ENCODE measurements at places on chromosomes 2 and 18.

DNA sequence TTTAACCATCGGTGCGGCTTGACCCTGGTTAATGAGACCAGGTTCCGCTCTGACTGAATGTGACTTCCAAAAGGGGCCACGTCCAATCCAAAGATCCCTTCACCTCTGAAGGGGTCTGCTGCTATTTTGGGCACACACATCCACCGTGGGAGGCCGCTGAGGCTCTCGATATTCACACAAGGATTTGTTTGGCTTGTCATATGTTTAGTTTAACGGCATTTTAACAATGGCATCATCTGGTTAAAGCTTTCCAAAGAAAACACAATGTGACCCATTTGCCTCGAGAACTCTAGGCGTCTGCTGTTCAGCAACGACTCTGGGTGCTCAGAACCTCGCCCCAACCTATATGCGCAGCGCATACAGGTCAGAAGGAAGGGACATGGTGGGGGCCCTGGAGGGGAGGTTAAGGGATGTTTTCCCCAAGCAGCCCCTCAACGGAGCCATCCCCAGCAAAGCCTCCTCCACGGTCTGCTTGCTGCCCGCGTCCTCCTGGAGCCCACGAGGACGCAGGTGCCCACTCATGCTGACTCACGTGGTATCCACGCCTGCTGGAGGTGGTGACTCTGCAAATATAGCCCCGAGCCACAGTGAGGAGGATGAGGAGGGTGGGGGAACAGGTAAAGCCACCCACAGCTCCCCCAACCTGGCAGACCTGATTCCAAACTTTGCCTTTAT is 260.3 kb downstream of the HDAC4 start:
- no peak for DNase-seq

- DNase-seq, result no peak
These were observed 820.1 kb downstream of the METTL4 start for GRCh38 chr18:1751249-1751648.

DNA sequence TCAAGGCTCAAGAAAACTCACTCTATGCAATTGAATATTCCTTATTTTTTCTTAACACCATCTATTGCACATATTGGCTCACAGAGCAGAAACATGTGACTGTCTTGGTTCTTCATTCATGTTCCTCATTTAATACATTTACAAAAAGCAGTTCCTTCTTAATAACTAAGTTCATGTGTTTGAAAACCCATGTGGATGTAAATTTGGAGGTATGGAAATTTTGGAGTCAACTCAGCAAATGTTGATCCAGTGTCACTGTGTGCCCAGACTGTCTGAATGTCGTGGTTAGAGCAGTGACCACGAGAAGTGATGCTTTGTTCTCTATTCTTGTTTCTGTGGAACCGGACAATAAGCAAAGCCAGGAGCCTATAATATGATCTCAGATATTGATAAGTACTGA is 299.1 kb downstream of the SETBP1 start:
- DNase-seq, result no peak

- DNase-seq, result peak; percentile 69
These were observed 363.5 kb upstream of the TNP1 start for GRCh38 chr2:217223222-217223930.

GRCh38 chr18:38644875-38645641 is 1079.5 kb upstream of the CELF4 start:
- DNase-seq, result no peak

DNA sequence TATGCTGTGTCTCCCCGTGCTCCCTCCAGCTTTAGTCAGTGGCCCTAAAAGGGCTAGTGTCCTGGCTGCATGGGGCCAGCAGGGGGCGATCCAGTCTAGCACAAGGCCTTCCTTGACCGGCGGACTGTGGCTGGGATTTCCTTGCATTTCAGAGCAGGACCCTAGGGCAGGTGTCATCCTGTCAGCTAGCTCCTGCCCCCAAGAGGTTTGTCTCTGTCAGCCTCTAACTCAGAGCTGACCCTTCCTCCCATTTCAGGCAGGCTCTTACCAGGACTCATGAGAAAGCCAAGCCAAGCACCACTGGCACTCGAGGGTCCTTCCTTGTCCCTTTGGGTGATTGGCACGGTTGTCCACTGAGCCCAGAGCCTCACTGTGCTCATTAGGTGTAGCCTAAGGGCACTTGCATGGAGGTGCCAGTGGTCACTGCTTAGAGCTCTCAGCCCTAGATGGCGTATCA is 140.3 kb downstream of the RPIA start:
- DNase-seq, result peak; percentile 6

GRCh38 chr2:43531251-43531650 is 64.6 kb downstream of the THADA start:
- DNase-seq, result no peak

DNA sequence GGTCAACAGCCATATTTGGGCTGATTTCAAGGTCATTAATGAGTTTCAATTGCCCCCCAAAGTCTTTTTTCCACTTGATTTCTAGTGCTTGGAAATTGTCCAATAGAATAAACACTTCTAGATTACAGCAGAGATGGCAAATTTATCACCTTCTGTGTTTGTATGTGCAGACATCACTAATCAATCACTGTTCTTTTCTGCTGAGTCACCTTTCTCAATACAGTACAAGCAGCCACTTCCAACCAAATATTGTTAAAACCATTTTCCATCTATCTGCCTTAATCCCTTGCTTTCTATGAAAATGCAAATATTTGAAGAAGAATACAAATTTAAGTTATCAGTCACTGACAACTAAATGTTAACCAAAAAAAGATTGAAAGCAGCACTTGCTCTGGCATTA is 40.2 kb upstream of the ZNF521 start:
- DNase-seq, result no peak

DNA sequence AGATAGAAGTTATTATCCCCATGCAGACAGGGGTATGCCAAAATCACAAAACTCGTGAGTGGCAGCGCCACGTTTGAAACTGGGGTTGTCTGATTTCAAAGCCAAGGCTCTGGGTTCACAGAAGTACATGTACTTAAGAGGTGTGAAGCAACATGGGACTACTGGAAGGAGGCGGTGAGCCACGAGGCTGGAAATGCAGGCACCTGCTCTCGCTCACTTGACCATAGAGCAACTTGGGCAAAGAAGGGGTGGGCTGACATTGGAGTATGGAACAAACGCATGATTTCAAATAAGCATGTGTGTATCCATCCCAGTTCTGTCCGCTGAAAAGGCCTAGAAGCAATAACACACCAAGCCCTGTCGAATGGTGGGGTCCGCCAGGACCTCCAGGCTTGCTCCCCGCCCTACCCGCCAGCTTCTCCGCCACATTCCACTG is 593 bp upstream of the ACTR2 start:
- DNase-seq, result peak; percentile 3

DNA sequence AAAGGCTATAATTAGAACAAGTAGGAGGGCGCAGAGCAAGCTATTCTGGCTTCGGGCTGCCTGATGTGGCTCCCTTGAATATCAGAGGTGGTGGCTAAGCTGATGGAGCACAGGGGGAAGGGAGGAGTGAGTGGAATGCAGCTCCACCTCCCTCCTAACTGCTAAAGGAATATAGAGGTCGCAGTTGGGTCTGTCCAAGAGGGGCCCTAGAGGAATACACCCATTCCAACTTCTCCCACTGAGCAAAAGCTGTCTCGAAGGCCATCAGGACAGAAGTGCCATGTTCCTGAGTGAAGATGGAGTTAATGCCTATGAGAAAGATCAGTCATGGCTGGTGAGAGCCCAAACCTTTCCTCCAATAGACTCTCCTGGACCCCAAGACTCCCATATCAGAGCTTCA is 32.8 kb upstream of the MARCO start:
- no peak for DNase-seq

GRCh38 chr18:76382275-76382674 is 112.8 kb downstream of the ZNF516 start:
- DNase-seq, result no peak

DNA sequence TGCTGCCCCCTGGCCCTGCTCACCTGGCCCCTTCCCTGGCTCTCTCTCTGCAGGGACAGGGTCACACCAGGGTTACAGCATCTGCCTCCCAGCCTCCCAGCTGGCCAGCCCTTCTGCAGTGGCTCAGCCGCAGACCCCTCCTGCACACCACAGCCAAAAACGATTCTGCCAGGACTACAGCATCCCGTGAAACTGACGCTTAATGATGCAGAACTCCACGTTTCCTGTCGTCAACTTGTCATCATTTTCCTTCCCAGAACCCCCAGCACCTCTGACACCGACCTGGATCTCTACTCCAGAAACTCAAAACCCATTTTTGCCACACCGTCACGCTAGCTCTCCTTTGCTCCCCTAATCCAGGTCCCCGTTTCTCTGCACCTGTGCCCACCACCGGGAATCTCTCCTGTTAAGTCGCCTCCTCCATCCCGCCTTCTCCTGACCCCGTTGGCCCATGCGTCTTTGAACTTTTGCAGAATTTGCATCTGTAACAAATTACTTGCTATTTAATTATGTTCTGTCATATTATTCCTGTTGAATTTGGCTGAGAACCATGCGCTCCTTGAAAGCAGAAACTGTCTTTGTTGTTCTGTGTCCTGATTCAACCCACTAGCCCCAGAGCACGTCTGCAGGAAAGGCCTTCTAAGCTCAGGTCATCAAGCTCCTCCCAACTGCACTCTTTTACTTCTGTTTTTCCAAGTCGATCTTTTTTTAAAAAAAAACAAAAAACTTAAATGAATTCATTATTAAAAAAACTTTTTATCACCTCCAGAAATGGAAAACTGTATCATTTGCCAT is 173.2 kb upstream of the COPS8 start:
- no peak for DNase-seq

DNA sequence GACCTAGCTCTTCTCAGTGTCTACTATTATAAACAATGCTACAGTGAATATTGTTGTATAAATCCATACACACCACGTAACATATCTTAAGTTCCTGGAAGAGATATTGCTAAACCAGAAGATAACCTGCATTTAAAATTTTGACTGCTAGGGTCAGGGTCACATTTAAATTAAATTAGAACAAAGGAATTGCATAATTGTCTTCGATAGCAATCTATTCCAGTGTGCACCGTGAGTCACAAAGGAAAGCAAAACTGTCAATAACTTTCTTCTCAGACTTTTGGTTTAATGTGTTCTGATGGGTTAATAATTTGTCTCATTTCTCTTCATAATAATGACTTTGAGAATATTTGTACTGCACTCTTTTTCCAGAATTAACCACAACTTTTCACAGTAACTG is 4.2 kb downstream of the GEN1 start:
- no peak for DNase-seq

DNA sequence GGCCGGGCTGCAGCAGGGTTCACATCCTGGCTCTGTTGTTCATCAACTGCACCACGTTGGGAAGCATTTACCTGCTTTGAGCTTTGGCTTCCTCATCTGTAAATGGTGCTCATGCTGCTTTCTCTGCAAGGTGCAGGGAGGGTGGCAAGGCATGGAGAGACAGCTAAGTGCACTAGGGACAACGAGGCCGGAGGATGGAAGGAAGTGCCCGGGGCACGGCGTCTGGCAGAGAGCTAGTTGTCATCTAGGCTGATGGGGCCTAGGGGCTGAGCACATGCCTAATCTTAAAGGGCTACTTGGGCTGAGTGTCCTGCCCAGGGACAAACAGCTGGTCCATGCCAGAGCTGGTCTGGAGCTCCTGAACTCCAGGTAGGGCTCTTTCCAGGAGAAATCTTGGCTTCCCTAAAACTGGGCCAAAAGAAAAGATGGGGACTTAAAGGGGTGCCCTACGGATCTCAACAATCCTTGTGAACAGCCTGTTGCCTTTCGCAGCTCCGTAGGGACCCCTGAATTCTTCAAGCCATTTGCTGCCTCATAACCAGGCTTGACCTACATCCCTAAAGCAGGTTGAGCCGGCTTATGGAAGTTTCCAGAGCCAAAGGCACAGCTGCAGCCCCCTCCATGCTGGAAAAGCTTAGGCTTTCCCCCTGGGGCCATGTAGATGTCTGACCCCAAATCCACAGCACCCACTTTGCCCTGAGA is 130.8 kb downstream of the SMAD7 start:
- DNase-seq, result no peak

- no peak for DNase-seq
These were observed 64.8 kb upstream of the RALBP1 start for GRCh38 chr18:9410515-9410914.

DNA sequence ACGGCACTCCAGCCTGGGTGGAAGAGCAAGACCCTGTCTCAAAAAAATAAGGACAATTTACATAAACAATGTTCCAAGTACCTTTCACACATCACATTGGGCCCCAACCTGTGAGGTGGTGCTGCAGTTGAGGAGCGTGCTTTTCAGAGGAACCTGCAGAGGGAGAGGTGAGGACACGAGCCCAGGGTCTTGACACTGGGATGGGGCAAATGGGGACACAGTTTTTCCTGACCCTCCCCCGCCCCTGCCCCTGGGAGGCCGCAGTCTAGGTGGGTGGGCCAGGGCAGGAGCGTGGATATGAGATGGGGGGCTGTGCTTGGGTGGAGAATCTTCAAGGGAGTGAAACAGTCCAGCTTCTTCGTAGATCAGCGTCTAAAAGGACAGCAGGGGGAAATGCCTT is 112.9 kb downstream of the SEPTIN10 start:
- DNase-seq, result no peak

GRCh38 chr2:187461294-187462261 is 13.5 kb upstream of the CALCRL start:
- DNase-seq, result no peak

GRCh38 chr2:134183679-134184078 is 70.2 kb upstream of the MGAT5 start:
- no peak for DNase-seq

- peak; percentile 49 for DNase-seq
These were observed 28.0 kb downstream of the GCG start for GRCh38 chr2:162123806-162124758.

DNA sequence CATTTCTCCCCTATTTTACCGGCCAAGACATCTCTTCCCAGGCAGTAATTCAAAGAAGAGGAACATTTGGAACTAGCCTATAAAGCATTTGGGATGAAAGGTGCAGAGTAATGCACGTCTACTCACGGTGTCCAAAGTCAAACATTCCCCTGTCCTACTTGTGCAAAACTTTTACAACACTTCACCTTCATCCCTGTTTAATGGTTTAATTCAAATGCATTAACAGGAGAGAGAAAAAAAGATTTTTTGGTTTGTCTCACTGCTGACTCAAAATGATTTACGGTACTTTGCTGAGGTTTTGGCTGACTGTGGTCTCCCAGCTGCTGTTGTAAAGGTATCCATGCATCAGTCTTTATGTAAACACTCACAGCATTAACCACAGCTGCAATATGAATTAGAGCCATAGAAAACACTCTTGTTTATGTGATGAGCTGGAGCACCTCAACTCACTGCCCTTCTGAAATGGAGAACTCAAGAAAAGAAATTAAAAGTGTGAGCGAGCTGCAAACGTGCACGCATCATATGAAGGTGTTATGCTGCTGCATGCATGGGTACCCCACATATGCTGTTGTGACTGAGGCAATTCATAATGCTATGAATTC is 220.5 kb downstream of the PIEZO2 start:
- no peak for DNase-seq

Measured in AG08395 (cell line).